ENCODE measurements at places on chromosomes 13 and 19. TPM values are rescaled to one million over a fixed set of nuclear protein-coding genes. Genes with fewer than 3 reads are reported as not detected.

GRCh38 chr13:46288570-46289259 lies 77.0 kb downstream of the LRRC63 start:
- no peak for DNase-seq

ZNF610 gene
- 3.1 TPM for total RNA-seq

GRCh38 chr19:46546194-46546896 lies 50.7 kb upstream of the PNMA8B start:
- no peak for DNase-seq

HIPK4 gene
- 0.46 TPM for total RNA-seq

LGALS4 gene
- total RNA-seq: 3.2 TPM

- DNase-seq: no peak
Measured at GRCh38 chr13:37134411-37135041, 29.1 kb upstream of the CSNK1A1L start.

DNA sequence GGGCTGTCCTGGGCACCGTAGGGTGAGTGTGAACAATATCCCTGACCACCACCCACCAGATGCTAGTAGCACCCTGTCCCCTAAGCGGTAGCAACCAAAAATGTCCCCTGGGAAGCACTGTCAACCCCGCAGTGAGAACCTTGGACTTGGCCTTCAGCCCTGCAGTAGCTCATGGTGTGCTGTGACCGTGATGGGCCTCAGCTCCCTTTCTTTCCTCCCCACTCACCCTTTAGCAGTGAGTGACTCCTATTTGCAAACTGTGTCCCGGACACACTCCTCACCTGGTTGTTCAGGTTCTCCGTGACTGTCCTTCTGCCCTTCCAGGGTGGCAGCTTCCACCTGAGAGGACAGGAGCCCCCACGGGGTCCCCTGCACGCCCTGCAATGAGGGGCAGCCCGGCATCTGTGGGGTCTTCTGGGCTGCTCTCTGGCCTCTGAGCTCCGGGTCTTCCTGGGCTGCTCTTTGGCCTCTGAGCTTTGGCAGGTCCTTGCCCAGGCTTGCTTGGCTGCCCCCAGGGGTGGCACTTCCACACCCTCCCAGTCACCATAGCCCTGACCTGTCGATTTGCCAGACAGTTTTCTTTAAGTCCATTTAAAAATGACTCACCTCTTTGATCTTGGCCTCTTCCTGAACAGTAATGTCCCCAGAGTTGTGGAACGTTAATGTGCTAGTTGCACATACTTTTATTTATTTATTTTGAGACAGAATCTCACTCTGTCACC lies 3.8 kb downstream of the KDM4B start:
- DNase-seq: no peak

LIM2 gene
- not detected for total RNA-seq

- DNase-seq: no peak
Measured at GRCh38 chr13:48078251-48078656, 16.6 kb downstream of the MED4 start.

DNA sequence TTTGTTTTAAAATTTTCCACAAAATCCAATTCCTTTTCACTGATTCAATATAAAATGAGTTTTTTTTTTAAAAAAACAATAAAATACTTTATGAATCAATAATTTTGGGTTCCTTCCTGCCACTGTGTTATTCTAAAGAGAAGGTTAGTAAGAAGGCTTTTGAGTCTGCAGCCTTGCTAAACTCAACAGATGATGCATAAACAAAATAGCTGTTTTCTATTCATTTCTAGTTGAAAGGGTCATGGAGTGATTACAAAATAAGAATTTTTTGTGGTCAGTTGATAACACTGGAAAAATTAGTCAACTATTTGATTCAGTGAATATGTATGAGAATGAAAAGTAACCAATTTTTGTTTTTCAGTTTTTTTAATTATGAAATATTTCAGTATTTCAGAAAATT lies 169.9 kb downstream of the VWA8 start:
- no peak for DNase-seq

DNA sequence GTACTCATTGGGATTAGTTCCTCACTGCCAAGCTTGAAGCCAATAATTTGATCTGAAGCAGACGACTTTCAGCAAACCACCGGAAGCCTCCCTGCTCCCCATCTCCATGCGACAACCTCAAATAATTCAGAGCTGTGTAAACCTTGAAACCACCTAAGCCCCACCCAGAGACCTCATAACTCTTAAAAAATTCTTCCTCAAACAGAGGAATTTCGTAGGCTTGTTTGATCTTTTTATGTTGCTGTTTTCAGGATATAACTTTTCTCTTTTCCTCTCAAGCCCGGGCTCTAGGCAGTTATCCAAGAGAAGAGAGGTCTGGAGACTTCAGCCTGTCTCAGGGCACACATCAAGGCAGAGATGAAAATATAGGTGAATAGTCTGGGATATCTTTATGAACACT lies 311.6 kb downstream of the KCNRG start:
- DNase-seq: no peak

DNA sequence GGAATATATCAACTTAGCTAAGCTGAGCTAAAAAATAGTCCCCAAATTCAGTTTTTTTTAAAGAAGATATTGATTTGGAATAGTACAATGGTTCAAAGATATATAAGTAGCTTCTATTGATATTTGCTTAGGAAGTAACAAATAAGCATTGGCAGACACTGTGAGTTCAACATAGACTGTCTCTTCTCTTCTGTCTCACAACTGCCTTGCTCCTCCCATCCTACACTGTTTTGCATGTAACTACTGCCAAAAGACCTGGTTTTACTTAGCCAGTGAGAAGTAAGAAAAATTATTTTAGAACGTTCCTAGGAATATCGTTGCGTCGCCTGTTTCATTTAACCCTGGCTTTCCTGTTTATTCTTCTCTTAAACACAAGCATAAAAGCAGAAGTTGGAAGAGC lies 859.0 kb upstream of the SPRY2 start:
- DNase-seq: no peak

- DNase-seq: no peak
Measured at GRCh38 chr13:111328574-111329410, 8.3 kb downstream of the TEX29 start.

DNA sequence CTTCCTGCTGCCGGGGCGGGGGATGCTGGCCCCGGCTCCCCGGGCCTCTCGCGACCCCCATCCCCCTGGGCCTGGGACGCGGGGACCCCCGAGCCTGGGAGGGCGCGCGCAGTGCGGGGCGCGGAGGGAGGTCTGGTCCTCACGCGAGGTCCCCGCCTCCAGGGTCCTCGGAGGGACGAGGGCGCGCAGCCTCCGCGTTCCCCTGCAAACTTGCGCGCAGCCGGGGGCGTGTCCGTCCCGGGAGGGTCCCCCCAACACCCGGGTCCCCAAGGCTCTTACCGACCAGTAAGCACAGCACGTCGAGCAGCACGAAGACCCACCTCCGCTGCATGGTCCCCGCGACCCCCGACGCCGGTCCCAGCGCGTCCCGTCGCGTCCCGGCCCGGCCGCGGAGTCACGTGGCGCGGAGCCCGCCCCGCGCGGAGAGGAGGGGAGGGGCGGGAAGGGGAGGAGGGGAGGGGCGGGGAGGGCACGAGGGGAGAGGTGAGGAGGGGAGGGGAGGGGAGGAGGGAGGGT lies at the start of gene PLPP2:
Gene PLPP2, minus strand, starts transcription at position 398 of the 516 bp plus-strand sequence. Its CDS starts 67 bp downstream, at position 331.
- DNase-seq: no peak

GRCh38 chr19:5694167-5694955 lies 4.3 kb downstream of the RPL36 start:
- DNase-seq: peak; percentile 77

CRLF1 gene
- total RNA-seq: 54.8 TPM

GRCh38 chr19:14112809-14113385 lies 4.7 kb downstream of the PRKACA start:
- no peak for DNase-seq

PALM gene
- 40.2 TPM for total RNA-seq

GRCh38 chr19:16614941-16615340 lies 13.1 kb downstream of the MED26 start:
- DNase-seq: no peak

DNA sequence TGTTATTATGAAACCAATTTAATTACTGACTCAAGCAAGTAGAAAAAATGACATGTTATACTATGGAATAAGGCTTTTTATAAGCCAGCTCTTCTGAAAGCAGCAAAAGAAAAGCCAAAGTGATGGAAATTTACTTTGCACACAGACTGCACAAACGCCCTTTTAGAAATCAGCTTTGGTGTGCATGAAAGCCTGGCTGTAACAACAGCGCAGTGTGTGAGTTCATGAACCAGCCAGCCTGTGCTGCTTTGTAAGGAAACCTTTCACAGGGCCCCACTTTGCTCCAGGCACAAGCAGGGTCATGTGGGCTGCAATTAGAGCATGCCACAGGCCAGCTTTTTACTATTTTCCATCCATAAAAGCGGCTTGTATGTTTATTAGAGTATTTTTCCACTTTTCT lies 13.6 kb upstream of the IFT88 start:
- no peak for DNase-seq

GRCh38 chr19:41708481-41708880 lies at the start of gene CEACAM5:
Gene CEACAM5 (plus strand): TSS chr19:41708626. CDS start chr19:41708732, 106 bp downstream.
- DNase-seq: peak; percentile 18

DNA sequence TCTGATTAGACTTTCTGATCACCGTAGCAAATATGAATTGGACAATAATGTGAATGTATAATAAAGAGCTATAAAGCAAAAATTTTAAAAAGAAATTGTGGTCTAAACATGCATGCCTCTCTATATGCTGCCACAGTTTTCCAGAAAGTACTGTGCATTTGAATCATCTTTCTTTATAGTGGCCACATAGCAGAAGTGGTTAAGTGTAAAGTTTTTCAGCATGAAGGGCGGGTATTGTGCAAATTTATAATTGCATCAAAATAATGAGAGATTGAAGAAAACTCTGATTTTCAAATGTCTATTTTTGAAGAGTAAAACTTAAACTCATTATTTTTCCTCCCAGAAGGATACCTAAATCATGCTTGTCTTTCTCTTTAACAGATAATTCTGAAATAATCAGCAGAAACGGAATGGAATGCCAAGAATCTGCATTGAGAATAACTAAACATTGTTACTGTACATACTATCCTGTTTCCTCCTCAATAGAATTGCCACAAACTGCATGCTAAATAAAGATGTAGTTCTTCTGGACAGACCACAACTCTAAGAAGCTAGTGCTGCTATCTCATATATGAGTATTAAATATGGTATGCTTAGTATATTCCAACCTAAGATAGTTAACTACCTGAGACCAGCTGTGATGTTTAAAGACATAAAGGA lies 42.9 kb upstream of the RAP2A start:
- DNase-seq: no peak

- no peak for DNase-seq
Measured at GRCh38 chr13:32047793-32048192, 16.2 kb downstream of the FRY start.

LSR gene
- 70.8 TPM for total RNA-seq

- DNase-seq: peak; percentile 58
Measured at GRCh38 chr13:27014406-27015359, 156.9 kb downstream of the USP12 start.

LHB gene
- total RNA-seq: not detected

DNA sequence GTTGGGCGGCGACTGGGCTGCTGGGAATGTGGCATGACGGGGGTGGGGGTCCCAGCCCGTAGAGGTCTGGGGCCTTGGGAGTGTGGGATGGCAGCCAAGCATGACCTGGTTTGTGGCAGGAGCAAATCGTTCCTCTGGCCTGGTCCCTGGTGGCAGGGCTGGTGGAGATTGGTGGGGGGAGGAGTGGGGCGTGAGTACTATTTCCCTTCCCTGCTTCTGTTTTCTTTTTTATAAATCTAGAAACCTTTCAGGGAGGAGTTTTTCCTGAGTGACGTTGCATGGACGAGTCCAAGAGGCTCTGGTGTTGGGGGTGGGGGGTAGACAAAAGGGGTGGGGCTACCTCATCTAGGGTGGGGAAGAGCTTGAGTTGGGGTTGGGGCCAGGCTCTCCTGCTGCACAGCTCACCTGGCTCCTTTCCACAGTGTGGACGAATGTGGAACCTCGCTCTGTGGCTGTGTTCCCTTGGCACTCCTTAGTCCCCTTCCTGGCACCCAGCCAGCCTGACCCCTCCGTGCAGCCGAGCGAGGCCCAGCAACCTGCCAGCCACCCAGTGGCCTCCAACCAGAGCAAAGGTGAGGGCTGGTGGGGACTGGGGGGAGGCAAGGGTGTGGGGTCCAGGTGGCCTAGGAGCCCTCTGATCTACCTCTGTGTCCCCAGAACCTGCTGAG lies 15.4 kb upstream of the PRR19 start:
- DNase-seq: no peak
